ENCODE measurements at places on chromosomes 1 and 21.

DNA sequence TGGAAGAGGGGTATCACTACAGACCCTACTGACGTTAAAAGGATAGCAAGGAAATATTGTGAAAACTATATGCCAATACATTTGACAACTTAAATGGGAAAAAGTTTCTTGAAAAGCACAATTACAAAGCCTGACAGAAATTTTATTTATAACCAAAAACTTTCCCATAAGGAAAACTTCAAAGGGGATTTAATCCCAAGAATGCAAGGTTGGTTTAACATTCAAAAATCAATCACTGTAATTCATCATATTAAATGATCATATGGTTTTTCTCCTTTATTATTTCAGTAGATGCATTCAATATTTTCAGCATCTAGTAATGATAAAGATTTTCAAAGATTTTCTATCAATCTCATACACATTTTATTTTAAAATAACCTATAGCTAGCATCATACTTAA lies 13.3 kb downstream of the LRRC8C start:
- no peak for DNase-seq

DNA sequence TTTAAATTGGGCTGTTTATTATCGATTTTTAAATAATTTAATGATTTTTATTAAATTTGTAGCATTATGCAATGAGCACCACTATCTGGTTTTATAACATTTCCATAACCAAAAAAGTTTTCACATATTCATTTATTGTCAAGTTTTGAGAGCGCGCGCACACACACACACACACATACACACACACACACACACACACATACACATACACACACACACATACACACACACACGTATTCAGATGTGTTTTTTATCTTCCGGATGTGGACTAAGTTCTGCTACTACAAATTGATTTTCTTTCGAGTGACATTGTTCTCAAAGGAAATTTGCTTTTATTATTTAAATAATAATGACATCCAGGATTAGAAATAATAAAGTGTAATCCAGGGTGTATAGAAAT lies 16.3 kb downstream of the CACHD1 start:
- DNase-seq = no peak

- no peak for DNase-seq
Observed at GRCh38 chr1:246919902-246920301, 11.8 kb downstream of the AHCTF1 start.

- DNase-seq = no peak
Observed at GRCh38 chr1:156151093-156151688, 2.2 kb upstream of the SEMA4A start.

DNA sequence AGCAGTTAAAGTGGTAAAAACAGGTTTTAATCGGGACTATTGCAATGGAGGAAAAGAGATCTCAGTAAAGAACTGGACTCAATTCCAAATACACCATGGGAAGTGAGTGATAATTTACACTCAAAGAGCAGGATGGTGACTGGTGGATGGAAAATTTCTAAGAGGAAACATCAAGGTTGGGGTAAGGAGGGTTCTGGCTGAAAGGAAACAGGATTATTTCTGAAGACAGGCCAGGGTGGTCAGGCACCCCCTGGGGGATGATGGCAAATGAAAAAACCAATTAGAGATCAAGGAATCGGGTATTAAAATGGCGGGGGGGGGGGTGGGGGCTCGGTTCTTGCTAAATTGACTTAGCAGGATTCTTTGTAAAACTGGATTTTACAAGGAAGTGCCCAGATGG lies 12.3 kb upstream of the HSD11B1 start:
- DNase-seq = no peak
